IPS-NIHi11 (cell line): ENCODE measurements at places on chromosomes 7 and 10.

DNA sequence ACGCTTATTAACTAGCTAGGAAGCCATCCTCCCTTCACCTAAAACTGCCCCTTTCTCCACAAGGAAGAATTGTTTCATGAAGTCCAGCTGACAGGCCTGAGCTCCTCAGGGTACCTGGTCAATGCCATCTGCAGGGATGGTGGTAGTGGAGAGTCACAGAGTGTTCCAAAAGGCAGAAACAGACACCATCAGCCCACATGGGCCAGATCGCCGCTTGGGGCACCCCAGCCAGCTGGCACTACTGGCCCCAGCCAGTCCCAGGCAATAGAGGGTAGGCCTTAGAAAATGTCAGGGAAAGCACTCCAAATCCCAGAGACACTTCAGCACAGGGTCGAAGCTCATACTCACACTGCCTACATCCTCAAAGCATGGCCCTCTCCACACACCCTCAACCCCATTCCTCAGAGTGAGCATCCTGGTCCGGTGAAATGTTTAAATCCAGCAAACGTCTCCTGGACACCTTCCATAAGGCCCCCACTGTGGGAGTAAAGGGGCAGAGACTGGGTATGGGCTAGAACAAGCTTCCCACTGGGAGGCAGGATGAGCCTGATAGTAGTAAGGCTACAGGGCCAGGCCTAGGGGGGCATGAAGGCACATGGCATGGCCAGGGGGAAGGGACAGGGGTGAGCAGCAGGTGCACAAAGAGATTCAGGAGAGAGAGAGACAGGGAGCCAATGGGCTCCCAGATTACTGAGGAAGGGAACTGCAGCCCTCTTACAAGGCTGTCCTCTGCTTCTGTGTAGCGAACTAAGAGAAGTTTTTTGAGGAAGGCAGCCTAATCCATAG lies 1.9 kb downstream of the LRRC20 start:
- DNase-seq, result no peak

GRCh38 chr7:990352-990932 lies 7.5 kb downstream of the CYP2W1 start:
- no peak for DNase-seq

- DNase-seq, result no peak
These were observed 310.2 kb upstream of the LRRN3 start for GRCh38 chr7:110780712-110781111.

DNA sequence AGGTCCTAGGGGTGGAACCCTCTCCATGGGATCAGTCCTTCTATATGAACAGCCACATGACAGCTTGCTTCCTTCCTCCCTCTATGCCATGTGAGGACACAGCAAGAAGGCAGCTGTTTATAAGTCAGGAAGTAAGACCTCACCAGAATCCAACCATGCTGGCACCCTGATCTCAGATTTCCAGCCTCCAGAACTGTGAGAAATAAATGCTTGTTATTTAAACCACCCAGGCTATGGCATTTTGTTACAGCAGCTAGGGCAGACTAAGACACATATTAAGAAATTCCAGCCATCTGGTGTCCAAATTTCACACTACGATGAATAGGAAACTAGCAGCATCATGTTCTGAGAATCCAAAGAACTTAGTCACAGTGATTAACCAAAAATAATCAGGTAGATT lies 140.1 kb downstream of the ZFAND4 start:
- no peak for DNase-seq

GRCh38 chr7:36942025-36942424 lies 217.7 kb upstream of the AOAH start:
- DNase-seq, result no peak

DNA sequence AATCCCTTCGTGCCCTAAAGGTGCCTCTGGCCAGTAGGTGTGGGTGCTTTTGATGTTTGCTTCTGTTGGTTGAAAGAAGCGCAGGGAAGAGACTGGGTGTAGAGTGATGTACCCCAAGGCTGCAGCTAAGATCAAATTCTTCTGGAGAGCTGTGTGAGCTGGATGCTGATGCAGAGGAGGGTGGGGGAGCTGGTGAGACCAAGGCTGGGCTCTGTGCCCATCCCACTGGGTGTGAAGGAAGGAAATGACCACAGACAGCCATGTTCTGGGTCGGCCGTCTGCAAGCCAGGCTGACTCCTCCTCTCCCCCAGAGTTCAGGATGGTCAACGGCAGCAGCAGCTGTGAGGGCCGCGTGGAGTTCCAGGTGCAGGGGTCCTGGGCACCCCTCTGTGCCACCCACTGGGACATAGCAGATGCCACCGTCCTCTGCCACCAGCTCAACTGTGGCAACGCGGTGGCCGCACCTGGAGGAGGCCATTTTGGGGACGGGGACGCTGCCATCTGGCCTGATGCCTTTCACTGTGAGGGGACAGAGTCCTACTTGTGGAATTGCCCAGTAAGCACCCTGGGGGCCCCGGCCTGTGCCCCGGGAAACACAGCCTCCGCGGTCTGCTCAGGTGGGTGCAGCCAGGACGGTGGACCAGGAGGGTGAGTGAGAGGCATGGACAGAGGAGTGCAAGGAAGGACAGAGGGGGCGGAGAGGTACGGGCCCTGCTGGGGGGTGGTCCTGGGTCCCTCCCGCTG lies 5.1 kb downstream of the SCART1 start:
- DNase-seq, result no peak

DNA sequence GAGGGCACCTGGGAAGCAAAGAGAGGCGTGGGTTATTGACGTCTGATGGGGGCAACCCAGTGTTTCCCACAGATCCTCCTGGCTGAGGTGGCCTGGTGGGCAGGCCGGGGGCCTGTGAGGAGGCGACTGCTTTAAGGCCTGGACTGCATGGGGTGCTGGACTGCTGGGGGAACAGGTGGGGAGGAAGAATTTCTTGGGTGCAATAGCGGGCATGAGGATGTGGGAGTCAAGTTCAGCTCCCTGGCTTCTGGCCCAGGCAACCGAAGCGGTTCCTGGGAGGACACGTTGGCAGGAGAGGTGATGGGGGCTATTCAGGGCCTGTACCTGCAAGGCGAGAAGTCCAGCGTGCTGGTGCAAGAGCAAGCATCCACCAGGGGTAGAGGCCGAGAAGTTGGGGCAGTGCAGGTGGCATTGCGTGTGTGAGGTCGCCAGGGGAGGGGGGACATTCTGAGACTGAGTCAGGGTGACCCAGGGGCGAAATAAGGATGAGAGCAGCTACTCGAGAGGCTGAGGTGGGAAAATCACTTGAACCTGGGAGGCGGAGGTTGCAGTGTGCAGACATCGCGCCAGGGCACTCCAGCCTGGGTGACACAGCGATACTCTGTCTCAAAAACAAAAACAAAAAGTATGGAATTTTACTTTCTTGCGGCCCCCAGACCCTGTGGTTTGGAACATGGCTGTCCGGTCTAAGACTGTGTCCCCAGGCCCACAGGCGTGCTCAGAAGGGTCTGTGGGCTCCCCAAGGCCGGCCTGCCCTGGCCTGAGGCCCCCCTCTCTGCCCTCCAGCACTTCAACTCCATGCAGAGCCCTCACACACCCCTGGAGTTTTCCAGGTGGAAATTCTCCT lies 53.6 kb upstream of the ELN start:
- DNase-seq, result no peak

GRCh38 chr10:50585921-50586739 lies 37.6 kb downstream of the SGMS1 start:
- no peak for DNase-seq

- no peak for DNase-seq
These were observed at the start of gene GIMAP1 for GRCh38 chr7:150716368-150716767. Gene GIMAP1 (plus strand): TSS chr7:150716613. CDS start chr7:150719048, 2,435 bp downstream.

GRCh38 chr10:97830064-97830463 lies 19.6 kb upstream of the GOLGA7B start:
- no peak for DNase-seq

- DNase-seq, result no peak
These were observed 87.5 kb downstream of the ADK start for GRCh38 chr10:74238516-74238915.

DNA sequence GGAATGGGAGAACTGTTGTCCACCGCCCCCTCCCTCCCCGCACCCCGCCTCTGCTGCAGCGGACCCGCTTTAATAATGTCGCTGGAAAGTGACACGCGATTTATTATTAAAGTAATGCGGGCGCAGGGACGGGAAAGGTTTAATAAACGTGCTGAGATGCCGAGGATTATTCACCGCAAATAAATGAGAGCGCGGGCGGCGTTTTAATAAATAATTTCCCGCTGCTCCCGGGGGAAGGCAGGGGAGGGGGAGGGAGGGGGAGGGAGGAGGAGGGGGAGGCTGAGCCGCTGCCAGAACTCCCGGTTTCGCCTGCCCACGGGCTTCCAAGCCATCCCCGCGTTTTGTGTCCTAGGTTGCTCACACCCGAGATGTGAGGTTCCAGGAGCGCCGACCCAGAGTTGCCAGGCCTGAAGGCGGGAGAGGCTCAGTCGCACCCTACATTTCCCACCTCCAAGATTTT lies 5.1 kb downstream of the KAZALD1 start:
- DNase-seq, result peak; percentile 43

DNA sequence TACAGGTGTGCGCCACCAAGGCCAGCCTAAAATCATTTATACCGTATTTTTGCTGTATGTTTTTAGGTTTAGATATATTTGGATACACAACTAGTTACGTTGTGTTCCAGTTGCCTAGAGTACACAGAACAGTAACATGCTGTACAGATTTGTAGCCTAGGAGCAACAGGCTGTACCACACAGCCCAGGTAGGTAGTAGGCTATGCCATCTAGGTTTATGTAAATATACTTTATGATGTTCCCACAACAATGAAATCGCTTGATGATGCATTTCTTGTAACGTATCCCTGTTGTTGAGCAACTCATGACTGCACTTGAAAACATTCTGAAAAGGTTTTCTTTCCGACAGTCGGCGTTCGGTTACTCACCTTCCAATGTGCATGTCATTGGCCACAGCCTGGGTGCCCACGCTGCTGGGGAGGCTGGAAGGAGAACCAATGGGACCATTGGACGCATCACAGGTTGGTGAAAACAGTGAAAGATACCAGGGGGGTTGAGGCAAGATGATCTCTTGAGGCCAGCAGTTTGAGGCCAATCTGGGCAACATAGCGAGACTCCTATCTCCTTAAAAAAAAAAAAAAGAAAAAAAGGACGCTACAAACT lies 7.7 kb downstream of the PNLIP start:
- no peak for DNase-seq

- no peak for DNase-seq
These were observed 108.1 kb upstream of the AGR3 start for GRCh38 chr7:16989811-16990413.

DNA sequence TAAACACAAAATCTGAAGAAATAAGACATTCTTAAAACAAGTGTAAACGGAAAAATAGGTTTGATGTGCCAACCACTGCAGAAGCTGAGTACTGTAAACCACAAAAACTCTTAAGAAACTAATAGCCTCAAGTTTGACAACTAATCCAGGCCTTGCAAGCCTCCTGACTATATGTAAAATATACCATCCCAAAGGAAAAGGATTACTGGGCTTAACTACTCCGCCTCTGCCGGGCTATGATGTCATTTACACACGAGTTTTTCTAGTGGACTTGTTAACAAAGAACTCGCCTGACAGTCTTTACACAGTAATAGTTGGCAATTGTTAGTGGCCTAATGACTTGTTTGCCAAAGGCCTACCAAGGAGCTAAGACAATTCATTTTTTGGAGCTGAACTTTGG lies 2.1 kb downstream of the KIF5B start:
- no peak for DNase-seq

- no peak for DNase-seq
These were observed 32.2 kb upstream of the ZFAND2A start for GRCh38 chr7:1192171-1192676.

DNA sequence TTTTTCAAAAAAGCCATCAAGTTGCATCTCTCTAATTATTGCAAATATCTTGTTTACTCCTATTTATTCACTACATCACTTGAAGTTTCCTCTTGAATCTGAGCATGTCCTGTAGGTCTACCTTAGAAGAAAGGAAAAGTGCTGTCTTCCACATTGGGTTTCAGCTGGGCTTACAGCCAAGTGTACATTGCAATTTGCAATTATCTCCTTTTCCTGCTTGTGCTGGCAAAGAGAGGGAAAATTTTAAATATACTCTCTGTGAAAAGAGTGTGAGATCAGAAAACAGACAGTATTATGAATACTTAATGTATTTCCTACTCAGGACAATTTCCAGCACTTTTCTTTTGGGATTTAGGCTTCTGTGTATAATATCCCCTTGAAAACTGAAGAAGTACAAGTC lies 839.7 kb downstream of the CNTNAP2 start:
- no peak for DNase-seq

DNA sequence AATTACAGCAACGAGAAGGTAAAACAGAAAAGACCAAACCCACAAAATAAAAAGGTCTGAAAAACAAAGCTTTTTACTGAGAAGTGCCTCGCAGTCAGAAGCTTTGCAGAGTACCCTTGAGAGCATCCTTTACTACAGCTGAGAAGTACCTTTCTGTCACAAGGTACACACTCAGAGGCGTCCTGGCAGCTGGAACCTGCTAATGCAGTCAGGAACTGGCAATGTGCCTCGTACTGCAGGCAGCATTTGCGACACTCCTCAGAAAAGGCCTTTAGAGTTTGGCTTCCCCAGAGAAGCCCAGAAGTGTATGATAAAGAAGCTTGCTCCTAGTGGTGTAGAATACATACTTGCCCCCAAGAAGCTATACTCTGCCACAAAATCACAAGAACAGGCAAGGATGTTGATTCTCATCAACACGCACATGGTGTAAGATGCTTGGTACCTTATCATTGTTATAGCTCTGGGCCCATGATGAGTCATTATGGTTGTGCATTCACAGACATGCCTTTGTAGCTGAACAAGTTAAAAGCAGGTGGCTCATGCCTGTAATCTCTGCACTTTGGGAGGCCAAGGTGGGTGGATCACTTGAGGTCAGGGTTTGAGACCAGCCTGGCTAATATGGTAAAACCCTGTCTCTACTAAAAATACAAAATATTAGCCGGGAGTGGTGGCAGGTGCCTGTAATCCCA lies 2.0 kb upstream of the GTPBP4 start:
- no peak for DNase-seq

DNA sequence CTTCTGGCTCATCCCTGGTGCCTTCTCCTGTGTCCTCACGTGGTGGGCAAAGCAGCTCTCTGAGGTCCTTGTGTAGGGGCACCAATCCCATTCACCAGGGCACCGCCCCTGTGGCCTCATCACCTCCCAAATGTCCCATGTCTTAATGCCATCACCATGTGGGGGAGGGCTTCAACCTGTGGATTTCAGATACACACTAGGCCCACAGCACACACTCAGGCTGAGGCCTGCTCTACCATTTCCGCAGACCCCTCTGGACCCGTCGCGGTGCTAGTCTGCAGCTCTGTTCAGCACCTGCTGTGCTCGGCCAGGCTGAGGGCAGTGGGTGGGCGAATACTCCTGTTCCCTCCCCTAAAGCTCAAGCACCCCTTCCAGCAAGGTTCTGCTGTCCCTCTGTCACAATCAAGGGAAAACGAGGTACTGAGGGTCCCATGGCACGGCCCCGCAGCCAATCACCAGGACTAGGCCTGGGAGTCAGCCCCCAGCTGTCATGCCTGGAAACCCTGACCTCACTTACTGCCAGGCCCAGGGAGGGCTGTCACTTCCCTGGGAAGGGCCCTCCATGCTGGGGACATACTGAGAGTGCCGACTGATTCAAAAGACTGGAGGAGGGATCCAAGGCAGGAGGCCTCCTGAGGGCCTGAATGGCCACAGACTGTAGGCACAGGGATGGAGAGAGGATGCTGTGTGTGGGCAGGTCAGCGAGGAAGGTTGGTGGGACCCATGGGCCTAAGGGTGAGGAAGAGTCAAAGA lies 123.8 kb upstream of the RET start:
- no peak for DNase-seq
